Stimulated activated CD4-positive, alpha-beta T cell treated with anti-CD3 and anti-CD28 coated beads, Interleukin-15, amount 100 ng/mL, for 1 hour (primary cell): ENCODE measurements at places on chromosomes 11 and 22.

DNA sequence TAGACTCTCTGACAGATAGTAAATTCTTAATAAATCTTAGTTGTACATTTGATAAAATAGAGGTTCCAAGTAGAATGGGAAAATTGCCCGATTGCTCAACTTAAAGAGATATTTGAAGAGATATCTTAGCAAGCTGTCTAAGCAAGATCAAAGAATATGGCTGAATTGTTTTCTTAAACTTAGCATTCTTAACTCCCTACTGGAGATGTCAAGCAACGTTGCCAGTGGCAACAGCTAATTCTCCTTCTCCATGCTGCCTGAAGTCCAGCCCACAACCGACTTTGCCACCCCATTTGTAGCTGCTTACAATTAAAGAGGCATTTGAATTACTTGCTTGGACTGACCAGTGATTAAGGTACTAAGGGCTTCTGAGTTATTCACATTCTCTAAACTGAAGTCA, 94.4 kb downstream of the FAM181B start:
- no peak for DNase-seq

GRCh38 chr11:125292100-125292499, 127.5 kb downstream of the PKNOX2 start:
- DNase-seq = no peak

GRCh38 chr22:50507991-50508884, at the start of gene NCAPH2:
Gene NCAPH2 (plus strand): TSS chr22:50508224. CDS start chr22:50508338, 114 bp downstream.
- peak; percentile 97 for DNase-seq

- DNase-seq = no peak
Observed at GRCh38 chr22:30296324-30296723, 7.0 kb upstream of the CASTOR1 start.

GRCh38 chr22:32801537-32802236, at the start of gene TIMP3:
Gene TIMP3 (plus strand): TSS chr22:32801705. CDS start chr22:32802002, 297 bp downstream.
- no peak for DNase-seq

DNA sequence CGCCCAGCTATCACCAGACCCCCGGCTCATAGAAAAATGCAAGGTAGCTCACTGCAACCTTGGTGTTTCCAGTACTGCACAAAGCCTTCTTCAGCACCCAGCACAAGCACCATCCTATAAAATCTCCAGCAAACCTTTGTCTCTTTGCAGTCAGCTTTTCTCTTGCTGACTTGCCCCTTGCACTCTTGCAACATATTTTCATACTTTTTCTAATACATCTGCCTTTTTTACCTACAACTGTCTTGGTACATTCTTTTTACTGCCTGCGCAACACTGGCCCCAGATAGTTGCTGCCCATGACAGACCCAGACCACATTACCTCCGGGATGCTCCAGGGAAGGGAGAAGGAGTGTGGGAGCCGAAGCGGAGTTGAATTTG, 142.4 kb downstream of the MPPED1 start:
- DNase-seq = no peak

GRCh38 chr22:39777716-39778454, 115.7 kb downstream of the ENTHD1 start:
- DNase-seq = no peak

DNA sequence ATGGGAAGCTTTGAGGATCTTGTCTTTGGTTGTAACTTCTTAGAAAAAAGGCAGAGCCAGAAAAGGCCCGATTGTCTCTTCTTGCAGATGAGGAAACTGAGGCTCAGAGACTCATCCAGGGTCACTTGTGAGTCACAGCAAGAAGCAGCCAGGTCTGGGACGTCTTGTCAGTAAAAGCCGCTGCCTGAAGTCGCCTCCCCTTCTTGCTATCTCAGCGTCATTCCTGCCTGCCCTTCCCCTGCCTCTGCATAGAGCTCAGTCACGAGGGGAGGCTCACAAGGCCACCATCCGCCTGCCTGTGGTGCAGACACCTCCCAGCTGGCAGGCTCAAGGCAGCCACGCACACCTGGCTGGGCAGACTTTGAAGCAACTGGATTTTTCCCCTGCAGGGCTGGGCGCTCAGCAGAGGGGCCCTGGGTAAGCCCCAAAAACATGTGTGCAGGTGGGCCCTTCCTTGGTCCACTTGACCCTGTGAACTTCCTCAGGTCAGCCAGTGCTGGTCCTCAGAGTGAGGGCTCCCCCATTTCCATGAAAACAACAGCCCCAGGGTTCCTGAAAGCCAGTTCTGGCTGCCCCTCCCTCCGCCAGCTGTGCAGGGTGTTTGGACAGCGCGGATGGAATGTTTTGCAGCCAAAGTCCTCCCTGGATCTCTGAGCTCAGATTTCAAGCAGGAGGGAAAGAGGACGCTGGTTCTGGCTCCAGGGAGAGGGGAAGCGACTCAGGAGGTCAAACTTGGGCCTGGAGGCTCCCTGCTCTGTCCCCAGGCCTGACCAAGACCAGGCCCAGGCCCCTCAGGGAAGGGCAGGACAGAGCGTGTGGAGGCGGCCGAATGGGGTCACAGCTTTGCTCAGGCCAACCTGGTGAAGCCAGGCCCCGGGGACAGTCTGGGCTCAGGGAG, 6.0 kb upstream of the RAB3IL1 start:
- no peak for DNase-seq

DNA sequence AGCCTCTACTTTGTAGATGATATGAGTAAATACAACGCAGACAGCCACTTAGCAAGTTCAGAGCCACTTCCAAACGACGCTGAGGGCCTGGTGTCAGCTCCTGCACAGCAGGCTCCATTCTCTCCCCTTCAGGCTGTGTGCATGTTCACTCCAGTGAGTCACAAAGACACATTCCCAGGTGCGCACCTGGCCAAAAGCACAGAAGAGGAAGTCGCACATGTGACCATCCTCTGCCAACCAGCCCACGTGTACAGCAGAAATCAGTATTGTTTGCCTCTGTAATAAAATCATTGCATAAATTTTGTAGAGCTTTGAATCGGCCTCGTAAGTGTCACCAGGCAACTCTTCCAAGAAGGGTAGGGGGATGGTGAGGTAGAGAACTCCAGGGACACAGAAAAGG, 19.5 kb upstream of the TPH1 start:
- no peak for DNase-seq

DNA sequence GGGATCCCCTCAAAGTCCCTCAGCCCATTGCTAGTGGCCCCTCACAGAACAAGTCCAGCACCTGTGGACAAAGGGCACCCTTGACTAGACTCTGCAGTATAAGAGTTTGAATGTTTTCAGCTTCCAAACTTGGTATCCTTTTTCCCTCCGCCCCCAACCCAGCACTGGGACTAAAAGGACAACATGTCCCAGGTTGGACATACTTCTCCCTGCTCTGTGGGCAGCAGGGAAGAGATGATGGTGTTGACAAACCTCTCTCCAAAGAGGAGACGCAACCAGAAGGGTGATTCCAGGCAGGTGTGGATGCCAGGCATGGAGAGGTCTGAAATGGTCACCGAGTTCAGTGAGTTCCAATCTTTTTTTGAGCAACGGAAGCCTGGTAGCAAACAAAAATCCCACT, 4.5 kb upstream of the MYOD1 start:
- DNase-seq = no peak

DNA sequence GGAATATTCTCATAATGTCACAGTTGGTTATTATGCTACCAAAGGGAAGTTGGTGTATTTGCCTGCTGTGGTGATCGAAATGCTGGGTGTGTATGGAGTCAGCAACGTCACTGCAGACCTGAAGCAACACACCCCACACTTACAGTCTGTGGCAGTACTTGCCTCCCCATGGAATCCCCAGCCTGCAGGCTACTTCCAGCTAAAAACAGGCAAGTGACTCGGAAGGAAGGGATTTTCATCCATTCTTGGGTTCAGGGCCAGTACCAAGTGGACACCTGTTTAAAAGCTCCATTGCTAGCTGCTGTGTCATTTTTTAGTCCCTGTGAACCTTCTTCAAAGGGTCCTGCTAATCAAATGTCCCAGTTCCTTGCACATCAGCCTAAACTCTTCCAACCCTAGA, 149.6 kb downstream of the C11orf91 start:
- no peak for DNase-seq

DNA sequence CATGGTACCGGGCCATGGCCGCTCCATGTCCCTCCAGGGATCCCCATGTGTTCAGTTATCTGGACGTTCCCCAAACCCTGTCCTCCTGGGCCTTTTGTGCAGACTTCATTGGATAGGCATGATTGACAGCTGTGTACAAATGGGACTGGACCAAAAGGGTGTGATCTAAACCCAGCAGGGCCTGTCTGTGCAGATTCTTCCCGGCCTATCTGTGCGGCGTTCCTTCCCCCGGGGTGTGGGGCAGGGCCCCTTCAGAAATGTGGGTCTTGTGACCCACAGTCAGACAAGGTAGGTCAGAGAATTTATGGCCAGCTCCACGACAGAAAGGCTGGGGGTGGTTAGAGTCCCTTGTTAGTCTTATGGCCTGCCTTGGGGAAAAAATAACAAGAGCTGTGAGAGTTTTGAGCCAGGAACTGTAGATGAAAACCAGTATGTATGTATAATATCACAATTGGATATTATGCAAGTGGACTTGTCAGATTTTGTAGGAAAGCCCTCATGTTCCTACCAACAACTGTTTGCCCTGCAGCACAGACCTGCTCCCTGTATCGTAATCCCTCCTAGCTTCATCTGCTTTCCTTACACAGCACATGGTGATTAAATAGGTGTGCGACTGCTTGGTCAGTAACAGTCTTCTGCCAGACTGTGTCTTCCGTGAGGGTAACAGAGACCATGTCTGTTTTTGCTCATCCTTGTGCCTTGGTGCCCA, 31.7 kb downstream of the AP2A2 start:
- no peak for DNase-seq

DNA sequence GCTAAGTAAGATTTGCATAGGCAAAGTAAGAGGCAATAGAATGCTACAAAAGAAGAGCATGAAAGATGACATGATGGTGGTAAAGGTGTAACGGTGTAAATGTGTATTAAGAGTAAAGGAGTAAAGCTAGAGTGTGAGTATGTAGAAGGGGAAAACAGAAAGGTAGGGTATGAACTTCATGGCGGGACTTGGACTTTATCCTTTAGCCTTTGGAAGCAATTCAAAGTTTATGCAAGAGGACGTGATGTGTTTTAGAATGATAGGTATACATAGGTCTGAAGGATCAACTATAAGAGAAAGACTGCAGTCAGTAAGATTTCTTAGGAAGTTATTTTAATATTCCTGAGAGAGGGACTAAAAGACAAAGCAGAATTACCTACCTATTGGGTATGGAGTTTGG, 358.0 kb upstream of the FAT3 start:
- DNase-seq = no peak

GRCh38 chr22:49692499-49693225, 135.0 kb downstream of the BRD1 start:
- DNase-seq = no peak

- DNase-seq = no peak
Observed at GRCh38 chr11:131491503-131491902, 121.1 kb downstream of the NTM start.

DNA sequence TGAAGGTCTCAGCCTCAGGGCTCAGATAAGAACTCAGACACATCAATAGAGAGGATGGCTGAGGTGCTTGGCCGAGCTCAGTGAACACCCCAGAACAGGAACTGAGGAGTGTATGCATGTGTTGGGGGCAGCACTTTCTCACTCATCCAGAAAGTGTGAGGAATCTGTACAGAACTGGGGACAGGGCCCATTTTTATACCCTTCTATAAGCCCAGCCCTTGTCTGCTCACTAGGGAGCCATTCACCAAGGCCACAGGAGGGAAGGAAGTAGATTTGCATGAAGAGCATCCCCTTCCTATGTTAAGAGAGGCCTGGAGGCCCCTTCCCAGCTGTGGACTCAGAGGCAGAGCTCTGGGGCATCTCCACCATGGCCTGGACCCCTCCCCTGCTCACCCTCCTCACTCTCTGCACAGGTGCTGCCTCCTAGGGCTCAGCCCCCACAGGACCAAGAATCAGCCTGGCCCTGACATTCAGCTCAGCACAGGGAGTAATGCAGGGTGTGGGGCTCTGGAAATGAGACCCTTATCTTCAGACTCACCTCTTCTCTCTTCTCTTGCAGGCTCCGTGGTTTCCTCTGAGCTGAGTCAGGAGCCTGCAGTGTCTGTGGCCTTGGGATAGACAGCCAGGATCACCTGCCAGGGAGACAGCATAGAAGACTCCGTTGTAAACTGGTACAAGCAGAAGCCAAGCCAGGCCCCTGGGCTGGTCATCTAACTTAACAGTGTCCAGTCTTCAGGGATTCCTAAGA, 39.9 kb upstream of the GGTLC2 start:
- no peak for DNase-seq

GRCh38 chr22:45199723-45200122, 36.0 kb downstream of the NUP50 start:
- no peak for DNase-seq

GRCh38 chr11:119791047-119791446, 62.0 kb upstream of the NECTIN1 start:
- DNase-seq = no peak

GRCh38 chr11:102422817-102423712, 29.5 kb downstream of the TMEM123 start:
- no peak for DNase-seq

- no peak for DNase-seq
Observed at GRCh38 chr11:62458212-62459002, 39.6 kb downstream of the SCGB1A1 start.
